IMR-90 (cell line): ENCODE measurements at places on chromosomes 5 and 9. TPM values are rescaled to one million over a fixed set of nuclear protein-coding genes. Genes with fewer than 3 reads are reported as not detected.

Gene UBQLN1
- 129 and 164 TPM in 2 replicates for total RNA-seq

Gene ANGPTL2
- 9.5 and 14.7 TPM in 2 replicates for total RNA-seq

Gene KLHL3
- 4.1 and 4.7 TPM in 2 replicates for total RNA-seq

Gene CYSRT1
- 0.18 TPM in 1 of 2 replicates, not detected in the other for total RNA-seq

Gene SMIM23
- not detected in 2 replicates for total RNA-seq

GRCh38 chr9:35891646-35892045 lies 14.4 kb upstream of the HRCT1 start:
- no peak for DNase-seq

DNA sequence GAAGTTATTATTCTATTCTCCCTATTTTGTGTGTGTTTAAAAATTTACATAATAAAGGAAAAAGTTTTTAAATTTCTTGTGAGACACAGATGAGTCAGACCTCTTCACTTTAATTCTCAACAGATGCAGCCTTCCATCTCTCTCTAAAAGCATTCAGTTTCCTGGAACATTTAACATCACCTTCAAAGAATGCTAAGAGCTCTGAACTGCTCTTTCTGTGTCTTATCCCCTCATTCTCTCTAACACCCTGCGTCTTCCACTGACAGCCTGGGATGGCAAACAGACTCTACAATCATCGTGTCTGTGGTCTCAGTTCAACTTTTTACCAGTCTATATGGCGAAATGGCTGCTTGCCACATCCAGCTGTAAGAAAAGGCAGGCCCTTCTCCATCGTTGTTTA lies 173.0 kb downstream of the HINT1 start:
- no peak for DNase-seq

- DNase-seq = no peak
These were observed 30.7 kb downstream of the SPIN1 start for GRCh38 chr9:88418715-88419540.

DNA sequence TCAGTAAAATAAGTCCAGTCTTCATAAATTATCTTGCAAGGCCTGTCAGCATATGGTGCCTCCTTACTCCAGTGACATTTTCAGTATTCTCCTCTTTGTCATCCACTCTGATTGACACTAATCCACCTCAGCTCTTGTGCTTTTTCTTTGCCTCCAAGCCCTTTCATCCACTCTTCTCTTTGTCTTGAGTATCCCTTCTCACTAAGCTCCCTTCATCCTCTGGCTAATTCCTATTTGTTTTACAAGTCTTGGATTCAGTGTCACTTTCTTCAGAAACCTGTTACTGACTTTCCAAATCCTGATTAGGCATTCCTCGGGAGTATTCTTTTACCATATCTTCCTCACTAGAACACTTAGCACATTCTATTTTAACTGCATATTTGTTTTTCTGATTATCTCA lies 100.6 kb upstream of the VCAN start:
- no peak for DNase-seq

DNA sequence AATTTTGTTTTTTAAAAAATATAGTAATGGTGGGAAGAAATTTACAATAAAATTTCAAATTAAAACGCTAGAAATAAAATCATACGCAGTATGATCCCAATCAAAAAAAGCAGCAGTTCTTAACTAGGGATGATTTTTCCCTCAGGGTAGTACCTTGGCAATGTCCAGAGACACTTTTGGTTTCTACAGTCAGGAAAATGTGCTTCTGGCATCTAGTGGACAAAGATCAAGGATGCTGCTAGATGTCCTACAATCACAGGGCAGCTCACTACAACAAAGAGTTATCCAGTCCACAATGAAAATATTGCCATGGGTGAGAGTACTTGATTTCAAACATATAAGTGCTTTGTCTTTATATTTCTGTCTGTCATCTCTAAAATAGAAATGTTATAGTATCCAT lies 400.2 kb upstream of the SGCD start:
- DNase-seq = no peak

DNA sequence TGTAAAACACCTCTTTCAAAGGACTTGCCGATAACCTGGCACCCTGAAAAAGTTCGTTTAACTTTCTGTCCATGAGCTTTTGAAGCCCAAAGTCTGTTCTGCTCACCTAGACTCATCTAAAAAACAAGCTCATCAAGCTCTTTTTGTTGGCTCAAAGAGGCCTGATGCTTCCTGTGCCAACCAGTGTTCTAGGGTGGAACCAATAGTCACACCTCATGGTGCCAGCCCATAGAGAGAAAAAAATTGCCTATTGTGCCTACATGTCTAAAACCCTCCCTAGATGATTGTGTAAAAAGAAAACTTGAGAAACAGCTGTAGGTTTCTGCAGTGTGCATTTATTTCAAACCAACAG lies 4.7 kb downstream of the SH3RF2 start:
- DNase-seq = no peak
